IMR-90 (cell line): ENCODE measurements at places on chromosomes 4 and X. TPM values are rescaled to one million over a fixed set of nuclear protein-coding genes. Genes with fewer than 3 reads are reported as not detected.
A peak's percentile ranks its signal among the peaks of the same experiment; 100 is the strongest.

GRCh38 chr4:101774807-101775206, 15.7 kb upstream of the BANK1 start:
- peak; percentile 23 for DNase-seq

DNA sequence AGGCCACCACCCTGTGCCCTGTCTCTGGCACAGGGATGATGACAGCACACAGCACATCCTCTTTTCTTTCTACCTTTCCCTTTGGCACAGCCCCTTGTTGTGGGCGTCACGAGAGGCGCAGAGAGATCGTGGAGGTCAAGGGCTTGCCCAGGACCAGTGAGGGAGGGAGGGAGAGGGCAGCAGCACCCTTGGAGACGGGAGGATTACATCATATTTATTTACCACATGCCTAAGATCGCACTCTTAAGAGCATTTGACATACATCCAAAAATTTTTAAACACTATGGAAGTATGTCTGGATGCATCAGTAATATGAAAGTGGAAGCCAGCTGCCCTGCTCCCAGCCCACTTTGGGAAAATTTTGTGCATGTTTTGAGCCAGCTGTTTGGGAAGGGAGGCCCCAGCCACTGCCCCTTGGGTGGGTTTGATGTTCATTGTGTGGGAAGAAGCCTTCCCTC, 12.7 kb downstream of the WFS1 start:
- peak; percentile 62 for DNase-seq

The ERVMER34-1 gene
- total RNA-seq = not detected in 2 replicates

GRCh38 chr4:7879127-7879526, 60.5 kb downstream of the AFAP1 start:
- no peak for DNase-seq

GRCh38 chr4:113837397-113837796, 75.9 kb upstream of the CAMK2D start:
- DNase-seq = peak; percentile 94

DNA sequence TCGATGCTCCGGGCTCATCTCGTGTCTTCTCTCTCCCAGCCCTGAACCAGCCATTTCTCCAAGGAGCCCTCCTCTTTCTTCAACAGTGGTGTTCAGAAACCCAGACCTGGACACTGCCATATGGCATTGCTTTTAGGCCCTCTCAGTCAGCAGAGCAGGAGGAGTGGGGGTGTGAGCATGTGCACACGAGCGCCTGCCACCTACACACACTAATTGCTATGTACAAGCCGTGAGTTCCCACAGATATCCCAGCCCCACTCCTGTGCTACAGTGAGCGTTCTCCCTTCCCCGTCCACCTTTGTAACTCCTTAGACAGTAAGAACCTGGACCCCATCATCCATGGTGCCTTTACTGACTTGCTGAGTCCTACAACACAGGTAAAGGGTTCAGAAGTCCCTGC, 53.8 kb downstream of the TNIP2 start:
- no peak for DNase-seq

The ARR3 gene
- total RNA-seq = not detected in 2 replicates

The VSIG4 gene
- not detected in 2 replicates for total RNA-seq

The OPRPN gene
- not detected in 2 replicates for total RNA-seq

DNA sequence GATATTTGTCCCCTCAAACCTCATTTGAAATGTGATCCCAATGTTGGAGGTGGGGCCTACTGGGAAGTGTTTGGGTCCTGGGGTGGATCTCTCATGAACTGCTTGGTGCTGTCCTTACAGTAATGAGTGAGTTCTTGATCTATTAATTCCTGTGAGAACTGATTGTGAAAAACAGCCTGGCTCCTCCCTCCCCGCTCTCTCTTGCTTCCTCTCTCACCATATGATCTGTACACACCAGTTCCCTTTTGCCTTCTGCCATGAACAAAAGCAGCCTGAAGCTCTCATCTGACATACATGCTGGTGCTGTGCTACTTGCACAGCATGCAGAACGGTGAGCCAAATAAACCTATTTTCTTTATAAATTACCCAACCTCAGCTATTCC, 11.2 kb upstream of the YIPF7 start:
- DNase-seq = no peak

The FAM53A gene
- total RNA-seq = 1.9 and 2.0 TPM in 2 replicates

DNA sequence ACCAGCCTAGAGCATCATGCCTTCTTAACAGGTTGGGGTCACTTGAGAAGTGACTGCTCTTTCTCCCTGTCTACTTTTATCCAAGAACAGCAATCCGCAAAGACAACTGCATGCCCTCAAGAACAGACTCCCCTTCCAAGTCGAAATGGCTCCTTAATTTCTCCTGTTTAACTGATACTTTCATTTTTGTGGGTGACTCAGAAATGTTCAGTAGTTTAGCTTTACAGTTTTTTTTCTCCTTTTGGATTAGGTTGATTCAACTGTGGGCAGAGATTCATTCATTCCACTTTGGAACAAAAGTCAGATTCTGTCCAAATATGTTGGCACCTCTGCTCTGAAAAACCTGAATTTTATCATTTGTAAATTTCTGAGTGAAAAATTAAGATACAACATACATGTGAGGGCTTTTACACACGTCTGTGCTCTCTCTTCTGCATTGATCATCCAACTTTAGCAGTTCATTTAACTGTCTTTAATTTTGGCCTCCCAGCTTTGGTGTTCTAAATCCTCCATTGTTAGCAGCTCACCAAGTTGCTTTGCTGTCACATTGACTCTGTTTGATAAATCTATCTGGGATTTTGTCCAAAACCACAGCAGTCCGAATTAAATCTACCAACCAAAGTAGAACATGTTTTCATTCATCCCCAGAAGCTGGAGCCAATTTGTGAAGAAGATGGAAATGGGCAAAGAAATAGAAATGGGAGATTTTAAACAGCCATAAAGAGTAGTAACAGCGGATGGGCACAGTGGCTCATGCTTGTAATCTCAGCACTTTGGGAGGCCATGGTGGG, 50.0 kb downstream of the HOPX start:
- DNase-seq = peak; percentile 51

DNA sequence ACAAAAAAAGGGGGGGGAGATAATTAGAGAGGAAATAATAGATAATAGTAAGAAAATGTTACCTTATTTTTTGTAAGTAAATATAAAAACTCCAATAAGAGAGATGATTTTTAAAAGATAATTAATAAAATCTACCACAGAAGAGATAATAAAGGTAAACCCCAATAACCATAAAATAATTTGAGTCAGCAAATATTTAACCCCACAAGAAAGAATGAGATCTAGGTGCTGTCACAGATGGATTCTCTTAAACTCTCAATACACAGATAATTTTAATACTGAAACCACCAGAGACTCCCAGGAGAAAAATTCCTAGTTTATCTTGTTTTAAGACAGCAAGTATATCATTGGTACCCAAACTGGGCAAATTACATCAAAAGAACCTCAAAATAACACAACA, 341.4 kb downstream of the ANK2 start:
- no peak for DNase-seq

DNA sequence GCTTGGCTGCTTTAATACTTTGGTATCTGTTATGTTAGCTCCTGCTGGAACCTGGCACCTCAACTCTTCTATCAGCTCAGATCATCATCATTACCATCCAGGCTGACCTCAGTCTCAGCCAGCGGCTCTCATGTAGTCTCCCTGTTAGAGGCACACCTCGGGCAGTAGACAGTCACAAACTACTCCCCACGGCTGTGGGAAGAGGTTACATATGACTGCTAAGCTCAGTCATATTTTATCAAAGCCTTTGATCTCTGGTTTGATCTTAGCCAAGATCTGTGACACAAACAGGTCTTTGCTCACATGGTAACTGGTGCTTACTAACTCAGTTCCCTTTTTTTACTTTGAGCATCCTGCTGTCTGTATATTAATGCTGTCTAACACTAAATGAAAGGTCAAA, 384.9 kb downstream of the CENPC start:
- DNase-seq = no peak

The NPY2R gene
- not detected in 2 replicates for total RNA-seq

The AGA gene
- 35.8 and 38.5 TPM in 2 replicates for total RNA-seq

DNA sequence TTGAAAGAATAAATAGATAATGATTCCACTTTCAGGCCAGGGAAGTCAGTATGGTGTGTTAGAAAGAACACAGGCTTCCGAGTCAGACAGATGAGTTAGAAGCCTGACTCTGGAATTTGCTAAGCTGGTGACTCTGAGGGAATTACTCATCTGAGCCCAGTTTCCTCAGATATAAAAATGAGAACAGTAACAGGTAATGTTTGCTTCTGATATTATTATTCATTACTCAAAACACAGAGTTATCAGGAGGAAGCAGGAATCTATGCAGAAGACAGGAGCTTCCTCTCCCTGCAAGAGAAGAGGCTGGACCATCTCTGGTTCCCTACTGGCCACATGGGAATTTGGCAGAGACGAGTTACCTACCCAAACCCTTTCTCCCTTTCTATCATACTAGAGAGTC, 163.1 kb downstream of the EVC2 start:
- DNase-seq = peak; percentile 12

DNA sequence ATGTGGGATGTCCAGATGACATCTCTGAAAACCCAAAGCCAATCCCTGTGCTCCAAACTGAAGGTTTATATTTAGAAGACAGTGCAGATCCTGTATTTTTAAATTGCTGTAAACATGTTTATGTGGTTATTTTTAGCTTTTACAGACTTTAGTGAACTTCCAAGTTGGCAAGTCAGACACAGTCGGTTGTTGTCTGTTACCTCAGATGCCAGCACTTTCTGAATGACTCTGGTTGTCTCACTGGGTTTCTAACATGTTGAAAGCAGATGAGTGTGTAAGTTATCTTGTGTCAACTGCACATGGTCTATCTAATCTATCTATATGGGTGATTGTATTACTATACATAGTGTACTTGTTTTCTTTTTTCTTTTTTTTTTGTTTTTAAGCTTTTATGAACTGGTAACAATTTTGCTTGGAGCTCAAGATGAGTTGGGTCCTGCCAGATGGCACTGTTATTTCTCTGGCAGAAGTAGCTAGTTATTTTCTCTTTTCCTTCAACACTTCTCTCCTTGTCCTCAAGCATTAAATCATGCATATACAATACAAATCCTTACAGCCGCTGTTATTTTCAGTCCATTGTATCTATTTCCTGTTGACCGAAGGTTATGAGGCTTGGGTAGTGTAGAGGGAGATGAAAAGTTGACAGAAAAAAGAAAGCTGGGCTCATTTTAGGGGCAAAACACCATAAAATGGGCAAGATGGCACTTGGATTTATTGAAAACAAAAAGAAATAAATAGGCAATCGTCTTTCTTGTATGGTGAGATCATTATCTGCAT, 66.3 kb downstream of the GAB1 start:
- DNase-seq = no peak

The ALB gene
- total RNA-seq = not detected in 2 replicates

DNA sequence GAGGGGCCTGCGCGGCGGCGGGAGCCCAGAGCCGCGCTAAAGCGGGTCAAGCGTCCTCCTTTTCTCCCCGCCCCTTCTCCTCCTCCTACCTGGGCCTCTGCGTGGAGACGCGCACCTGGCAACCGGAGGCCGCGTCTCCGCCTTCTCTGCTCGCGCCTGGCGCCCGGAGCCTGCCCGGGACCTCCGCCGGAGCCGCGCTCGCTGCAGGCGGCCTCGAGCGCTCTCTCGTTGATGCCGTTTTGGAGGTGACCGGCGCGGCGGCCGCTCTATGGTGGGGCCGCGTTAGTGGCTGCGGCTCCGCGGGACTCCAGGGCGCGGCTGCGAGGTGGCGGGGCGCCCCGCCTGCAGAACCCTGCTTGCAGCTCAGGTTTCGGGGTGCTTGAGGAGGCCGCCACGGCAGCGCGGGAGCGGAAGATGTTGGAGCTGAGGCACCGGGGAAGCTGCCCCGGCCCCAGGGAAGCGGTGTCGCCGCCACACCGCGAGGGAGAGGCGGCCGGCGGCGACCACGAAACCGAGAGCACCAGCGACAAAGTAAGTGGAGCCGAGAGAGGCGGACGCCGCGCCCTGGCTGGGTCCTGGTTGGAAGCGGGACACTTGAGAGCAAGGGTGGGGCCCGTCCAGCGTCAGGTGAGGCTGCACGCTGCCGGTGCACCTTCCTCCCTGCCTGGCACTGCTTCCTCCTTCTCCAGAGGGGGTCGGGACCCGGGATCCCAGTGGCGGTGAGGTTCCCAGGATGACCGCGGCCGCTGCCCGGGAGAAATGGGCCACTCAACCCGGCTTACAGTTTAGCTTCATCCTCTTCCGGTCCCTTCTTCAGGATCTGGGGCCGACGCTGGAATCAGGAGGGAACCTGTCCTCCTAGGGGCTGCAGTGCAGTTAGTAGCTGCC, at the start of gene CDS1:
Gene CDS1 (plus strand): TSS at position 140 of the 888 bp plus-strand sequence. CDS start 275 bp downstream, at position 415.
- DNase-seq = no peak

DNA sequence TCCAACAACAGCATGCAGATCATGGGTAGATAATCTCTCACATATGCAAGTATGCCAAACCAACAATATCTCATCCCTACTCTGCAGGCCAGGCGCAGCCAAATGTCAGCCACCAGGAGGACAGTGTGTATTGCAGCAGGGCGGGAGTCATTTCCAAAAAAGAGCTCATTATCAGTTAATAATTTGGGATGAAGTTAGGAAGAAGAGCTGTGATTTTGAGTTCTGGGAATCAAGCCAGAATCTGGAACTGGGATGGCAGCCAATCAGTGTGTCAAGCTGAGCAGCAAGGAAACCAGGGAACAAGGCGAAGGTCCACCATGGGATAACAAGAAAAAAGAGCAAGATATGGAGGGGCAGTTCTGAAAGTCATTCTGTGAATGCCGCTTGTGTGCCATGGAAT, 88.2 kb upstream of the CAMK2D start:
- DNase-seq = peak; percentile 61

DNA sequence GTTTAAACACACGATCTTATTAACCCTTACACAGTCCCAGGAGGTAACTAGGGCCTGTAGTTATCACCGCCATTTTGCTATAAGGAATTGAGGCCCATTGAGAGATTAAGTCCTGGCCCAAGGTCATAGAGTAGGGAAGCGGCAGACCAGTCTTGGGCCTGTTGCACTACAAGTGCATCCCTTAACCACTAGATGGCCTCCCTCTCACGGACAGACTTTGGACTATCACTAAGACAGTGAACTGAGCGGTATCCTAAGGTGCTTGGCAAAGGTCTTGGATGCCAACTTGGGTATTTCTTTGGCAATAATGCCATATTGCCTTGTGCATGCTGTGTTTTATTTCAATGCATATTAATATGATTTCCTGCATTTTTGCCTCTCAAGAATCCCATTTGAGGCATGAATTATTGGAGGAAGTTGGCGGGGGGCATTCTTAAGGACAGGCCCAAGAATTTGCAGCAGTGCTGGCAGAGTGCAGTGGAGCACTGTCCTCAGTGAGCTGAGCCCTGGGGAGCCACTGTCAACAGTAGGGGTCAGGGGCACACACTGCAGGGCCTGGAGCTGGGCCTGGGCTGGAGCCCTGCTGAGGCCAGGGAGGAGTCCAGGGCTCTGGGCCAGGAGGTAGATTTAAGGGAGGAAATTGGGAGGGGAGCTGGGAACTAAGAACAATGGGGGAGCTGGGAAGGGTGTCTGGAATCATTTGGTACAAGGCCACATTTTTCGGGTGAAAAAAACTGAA, 147.4 kb downstream of the SMIM20 start:
- peak; percentile 60 for DNase-seq

The TMPRSS11E gene
- total RNA-seq = not detected in 2 replicates

The HOPX gene
- total RNA-seq = 1.3 and 1.7 TPM in 2 replicates
